Panc1 (cell line): ENCODE measurements at places on chromosomes 1 and 21.

- no peak for DNase-seq
Observed at GRCh38 chr1:207328004-207328403, 6.5 kb downstream of the CD55 start.

GRCh38 chr1:227112538-227112937 lies 172.4 kb downstream of the COQ8A start:
- no peak for DNase-seq

GRCh38 chr1:85607126-85607920 lies 26.8 kb downstream of the CCN1 start:
- peak; percentile 100 for DNase-seq

DNA sequence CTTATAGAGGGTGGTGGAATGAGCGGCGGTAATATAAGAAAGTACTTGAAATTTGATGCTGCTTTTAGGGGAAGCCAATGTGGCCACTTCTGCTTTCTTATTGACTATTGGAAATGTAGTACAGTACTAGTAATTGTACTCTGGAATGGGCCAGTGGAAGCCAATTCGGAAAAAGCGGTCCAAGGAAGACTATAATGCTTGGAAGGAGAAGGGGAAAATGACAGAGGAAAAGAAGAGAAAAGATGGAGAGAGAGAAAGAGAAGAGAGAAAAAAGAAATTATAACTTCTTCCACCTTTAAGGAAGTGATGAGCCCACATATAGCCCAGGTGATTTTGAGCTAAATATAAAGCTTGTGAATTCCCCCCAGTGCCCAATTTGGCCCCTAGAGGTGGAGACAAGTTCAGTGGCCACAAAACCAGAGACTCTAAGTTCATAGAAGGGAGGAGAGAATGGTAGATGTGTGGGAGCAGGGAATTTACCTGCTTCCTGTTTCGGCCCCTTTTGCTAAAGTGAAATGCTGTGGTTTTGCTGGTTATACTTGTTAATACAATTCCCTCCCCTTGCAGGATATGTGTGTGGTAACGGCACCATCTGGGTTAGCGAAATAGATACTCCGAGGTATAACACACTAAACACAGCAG lies 35.7 kb upstream of the DUSP10 start:
- DNase-seq, result no peak

DNA sequence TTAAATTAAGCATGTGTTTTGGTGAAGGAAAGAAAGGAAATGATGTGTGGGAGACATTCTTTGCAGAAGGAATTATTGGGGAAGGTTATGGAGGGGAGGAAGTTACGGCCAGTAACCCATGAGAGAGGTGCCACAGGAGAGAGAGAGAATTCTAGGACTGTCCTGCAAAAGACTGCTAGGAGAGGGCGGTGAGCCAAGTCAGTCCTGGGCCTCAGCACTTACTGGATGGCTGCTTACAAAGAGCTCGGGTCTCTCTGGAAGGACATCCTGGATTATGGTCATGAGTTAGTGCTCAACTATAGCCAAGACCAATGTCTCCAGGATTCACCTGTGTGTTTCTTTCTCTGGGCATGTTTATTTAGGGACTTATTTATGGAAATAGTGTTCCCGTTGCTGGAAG lies 74.4 kb upstream of the HSD17B7 start:
- no peak for DNase-seq

DNA sequence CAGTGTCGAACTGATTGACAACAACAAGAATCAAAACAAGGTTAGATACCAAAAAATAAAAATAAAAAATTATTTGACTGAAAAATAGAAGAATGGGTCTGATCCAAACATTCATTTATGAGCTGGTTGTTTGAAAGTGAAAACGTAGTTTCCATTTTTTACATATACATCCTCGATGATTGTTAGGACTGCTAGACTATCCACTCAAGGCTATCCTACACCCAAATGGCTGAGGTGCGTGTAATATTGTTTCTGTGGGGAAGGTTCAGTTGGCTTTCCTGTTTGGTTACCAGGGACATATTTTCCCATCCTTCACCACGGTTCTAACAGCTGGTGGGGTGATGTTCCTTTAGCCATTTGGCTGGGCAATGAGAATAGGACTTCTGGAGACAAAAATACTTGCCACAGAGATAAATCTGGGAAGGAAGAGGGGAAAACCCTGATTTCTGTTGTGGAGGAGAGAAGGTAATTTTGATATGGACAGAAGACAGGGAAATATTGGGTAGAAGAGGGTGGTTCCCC lies 66.3 kb downstream of the MAP3K7CL start:
- no peak for DNase-seq

DNA sequence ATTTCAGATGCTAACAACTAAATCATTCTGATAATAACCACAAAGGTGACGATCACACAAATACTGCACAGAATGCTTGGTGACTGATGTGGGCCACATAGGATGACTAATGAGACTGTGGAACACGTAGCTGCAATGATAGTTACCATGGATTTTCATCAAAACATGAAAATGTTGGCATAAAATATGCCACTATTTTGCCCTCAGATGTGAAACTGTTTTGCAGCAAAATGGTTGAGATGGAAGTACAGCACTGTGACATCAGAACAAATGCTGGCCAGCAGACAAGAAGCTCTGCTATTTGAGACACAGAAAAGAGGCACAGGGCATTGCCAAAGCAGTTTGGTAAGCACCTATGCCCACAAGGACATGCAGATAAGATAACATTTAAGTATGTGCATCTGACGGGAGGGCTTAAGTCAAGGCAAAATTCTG lies 83.8 kb downstream of the NIBAN1 start:
- no peak for DNase-seq

DNA sequence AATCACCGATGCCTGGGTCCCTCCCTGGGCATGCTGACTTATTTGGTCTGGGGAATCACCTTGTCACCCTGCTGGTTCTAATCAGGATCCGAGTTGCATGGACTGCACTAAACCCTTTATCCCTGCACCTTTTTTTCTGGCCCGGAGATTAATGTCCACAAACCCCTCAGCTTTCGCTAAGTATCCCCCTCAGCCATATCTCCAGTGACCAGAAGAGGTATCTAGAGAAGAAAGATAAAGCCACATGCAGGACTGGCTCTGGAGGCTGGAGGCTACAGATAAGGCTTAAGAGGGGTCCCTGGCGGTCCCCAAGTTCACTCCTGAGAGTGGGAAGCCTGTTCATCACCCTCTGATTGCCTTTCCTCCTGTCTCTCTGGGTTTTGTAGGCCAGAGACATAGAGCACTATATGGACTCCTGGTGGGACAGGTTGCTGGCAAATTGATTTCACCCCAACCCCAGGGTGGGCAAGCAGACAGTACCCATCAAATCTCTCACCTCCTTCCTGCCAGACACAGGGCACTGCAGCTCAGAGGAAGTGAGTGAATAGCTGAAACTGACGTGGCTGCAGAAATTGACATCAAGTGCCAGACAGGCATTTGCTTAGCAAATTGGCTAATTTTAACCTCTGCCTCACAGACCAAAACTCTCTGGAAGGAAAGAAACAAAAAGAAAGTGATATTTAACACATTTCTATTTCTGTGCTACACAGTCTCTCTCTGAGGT lies 38.8 kb downstream of the HMGB4 start:
- DNase-seq, result no peak

DNA sequence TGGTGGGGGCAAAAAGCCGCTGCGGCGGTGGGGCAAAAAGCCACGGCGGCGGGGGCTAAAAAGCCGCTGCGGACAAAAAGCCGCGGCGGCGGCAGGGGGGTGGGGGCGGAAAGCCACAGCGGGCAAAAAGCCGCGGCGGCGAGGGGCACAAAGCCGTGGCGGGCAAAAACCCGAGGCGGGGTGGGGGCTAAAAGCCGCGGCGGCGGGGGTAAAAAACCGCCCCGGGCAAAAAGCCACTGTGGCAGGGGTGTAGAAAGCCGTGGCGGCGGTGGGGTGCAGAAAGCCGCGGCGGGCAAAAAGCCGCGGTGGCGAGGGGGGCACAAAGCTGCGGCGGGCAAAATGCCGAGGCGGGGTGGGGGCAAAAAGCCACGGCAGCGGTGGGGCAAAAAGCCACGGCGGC lies 3901.8 kb downstream of the SRGAP2C start:
- no peak for DNase-seq

DNA sequence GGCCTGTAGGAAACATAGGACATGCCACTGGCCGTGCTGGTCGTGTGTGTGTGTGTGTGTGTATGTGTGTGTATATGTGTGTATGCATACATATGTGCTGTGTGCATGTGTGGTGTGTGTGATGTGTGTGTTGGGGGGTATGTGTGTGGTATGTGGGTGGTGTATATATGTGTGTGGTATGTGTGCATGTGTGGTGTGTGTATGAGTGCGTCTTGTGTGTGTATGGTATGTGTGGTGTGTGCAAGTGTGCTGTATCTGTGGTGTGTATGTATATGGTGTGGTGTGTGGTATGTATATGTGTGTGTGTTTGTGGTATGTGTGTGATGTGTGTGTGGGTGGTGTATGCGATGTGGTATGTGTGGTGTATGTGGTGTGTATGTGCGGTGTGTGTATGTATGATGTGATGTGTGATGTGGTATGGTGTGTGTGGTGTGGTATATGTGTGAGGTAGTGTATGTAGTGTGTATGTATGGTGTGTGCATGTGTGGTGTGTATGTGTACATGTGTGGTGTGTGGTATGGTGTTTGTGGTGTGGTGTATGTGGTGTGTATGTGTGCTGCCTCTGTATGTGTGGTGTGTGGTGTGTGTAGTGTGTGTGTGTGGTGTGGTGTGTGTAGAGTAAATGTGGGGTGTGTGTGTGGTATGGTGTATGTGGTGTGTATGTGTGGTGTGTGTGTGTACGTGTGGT lies 120.8 kb upstream of the CACHD1 start:
- DNase-seq, result no peak
